CD4-positive, alpha-beta T cell treated with Interleukin-4 for 4 hours (primary cell): ENCODE measurements at places on chromosomes 11 and 22.

DNA sequence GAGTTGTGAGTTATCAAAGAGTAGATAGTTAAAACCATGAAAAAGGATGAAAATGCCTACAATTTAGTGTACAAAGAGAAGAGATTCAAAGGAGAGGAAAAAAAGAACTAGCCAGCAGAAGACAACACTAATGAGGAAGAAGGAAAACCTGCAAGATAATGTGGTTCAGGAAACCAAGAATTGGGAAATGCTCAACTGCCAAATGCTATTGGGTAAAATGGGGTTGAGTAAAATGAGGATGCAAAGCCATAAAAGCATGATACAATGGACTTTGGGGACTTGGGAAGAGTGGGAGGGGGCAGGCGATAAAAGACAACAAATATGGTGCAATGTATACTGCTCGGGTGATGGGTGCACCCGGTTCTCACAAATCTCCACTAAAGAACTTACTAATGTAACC, 7.6 kb upstream of the OR52K2 start:
- no peak for DNase-seq

DNA sequence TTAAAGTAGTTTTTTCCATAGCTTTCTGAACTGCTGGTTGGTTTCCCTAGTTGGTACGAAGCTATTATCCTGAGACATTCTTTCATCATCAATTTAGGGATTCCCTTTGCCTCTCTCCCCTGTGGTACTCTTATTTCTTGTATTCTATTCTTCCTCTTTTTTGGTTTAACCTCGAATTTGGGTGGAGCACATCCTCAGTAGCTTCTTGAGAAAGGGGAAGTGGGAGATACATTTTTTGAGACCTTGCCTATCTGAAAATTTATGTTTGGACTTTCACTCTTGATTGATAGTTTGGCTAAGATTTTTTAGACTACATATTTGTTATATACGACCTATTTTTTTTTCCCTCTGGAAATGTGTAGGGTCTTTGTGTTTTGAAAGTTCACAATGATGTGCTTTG, 121.7 kb upstream of the ZBED5 start:
- DNase-seq, result peak; percentile 8

GRCh38 chr11:130088919-130089673, 19.4 kb downstream of the APLP2 start:
- DNase-seq, result no peak

DNA sequence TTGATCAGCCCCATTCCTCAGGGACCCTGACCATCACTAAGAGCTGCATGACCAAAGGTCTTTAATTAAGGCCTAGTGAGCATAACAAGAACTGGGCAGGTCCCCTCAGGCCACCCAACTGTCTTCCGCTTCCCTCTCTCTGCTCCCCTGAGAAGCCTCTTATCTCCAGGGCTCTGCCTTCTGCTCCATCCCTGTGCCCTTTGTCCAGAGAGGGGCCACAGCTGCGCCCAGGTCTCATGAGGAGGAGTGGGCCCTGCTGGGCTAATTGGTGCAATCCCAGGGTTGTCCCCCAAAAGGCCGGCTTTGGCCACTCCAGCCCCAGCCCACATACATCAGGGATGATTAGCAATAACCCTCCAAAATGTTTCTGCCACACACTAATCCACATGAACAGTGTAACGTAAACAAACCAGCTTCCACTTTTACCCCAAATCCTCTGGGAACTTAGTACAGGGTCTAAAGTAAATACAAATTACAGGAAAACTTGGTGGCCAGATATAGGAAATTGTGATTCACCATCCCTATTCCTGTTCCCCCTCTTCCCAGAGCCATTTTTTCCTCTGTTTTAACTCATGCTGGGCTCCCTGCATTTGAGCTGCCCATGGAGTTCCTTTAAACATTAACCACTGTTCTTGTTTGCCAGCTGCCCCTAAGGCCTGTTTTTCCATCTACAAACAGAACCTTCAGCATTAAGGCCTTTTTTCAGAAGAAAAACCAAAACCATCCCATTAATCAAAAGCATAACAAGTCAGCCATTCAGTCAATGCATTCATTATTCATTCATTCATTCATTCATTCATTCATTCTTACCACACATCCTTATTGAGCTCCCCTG, 34.6 kb upstream of the CAVIN3 start:
- no peak for DNase-seq

DNA sequence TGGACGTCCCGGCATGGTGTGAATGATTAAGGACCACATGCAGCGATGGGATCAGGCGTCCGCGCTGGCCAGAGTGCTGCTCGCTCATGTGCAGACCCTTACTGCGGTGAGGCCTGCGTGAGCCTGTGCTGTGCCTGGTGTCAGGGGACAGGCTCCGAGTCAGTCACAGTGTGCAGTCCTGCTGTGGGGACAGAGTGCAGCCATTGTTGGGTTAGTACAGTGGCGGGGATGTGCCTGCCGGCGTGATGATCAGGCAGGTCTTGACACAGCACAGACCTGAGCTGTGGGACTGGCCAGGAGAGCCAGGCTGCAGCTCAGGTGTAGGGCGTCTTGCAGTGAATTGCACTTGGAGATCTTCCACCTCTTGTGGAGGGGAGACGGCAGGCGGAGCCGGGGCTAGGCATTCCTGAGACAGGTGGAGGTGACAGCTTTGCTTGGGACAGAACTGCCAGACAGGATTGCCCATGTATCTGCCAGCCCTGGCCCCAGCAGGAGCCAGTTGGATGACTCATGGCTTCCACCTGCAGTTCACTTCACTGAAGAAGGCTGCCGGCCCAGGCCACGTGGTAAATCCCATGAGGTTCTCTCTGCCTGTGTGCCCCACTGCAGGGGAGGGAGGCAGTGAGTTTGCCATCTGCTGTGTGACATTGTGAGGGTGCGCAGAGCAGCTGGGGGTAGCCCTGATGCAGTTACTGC, 17.3 kb downstream of the TRMU start:
- DNase-seq, result no peak

GRCh38 chr11:216081-216974, 8.8 kb downstream of the RIC8A start:
- no peak for DNase-seq
